ENCODE measurements at places on chromosomes 16 and 17. TPM values are rescaled to one million over a fixed set of nuclear protein-coding genes. Genes with fewer than 3 reads are reported as not detected.

DNA sequence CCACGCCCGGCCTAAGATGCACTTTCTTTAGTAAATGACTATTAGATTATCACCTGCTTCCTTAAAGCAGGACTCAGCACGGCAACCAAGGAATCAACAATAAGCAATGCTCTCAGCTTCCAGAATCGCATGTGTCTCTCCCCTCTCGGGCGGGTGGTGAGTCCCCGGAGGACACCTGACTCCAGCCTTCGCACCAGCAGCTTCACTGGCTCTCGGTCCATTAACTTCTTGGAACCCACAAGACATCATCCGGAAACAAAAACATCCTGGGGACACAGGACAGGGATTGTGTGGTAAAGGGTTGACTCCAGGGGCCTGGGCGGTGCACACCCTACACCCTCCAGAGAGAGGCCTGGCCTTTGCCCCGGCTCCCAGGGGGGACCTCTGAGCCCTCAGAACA, 22.7 kb downstream of the UTS2R start:
- no peak for DNase-seq

The SENP3 gene
- total RNA-seq, result 50.2 TPM

- no peak for DNase-seq
Observed at GRCh38 chr17:16371742-16372141, 9.1 kb upstream of the UBB start.

- no peak for DNase-seq
Observed at GRCh38 chr16:52298769-52299168, 248.2 kb downstream of the TOX3 start.

The AFMID gene
- 13.4 TPM for total RNA-seq

- no peak for DNase-seq
Observed at GRCh38 chr17:627051-627450, 87.6 kb downstream of the VPS53 start.

- peak; percentile 57 for DNase-seq
Observed at GRCh38 chr17:82350182-82351030, 8.6 kb upstream of the TEX19 start.

GRCh38 chr16:52497067-52497816, 49.7 kb downstream of the TOX3 start:
- no peak for DNase-seq

GRCh38 chr16:83010776-83011720, 384.3 kb downstream of the CDH13 start:
- DNase-seq, result no peak

- DNase-seq, result no peak
Observed at GRCh38 chr16:4046221-4046620, 70.0 kb downstream of the ADCY9 start.

The C17orf100 gene
- 2.5 TPM for total RNA-seq

- no peak for DNase-seq
Observed at GRCh38 chr16:12655537-12655936, 148.2 kb downstream of the CPPED1 start.

The TERB1 gene
- total RNA-seq, result not detected

DNA sequence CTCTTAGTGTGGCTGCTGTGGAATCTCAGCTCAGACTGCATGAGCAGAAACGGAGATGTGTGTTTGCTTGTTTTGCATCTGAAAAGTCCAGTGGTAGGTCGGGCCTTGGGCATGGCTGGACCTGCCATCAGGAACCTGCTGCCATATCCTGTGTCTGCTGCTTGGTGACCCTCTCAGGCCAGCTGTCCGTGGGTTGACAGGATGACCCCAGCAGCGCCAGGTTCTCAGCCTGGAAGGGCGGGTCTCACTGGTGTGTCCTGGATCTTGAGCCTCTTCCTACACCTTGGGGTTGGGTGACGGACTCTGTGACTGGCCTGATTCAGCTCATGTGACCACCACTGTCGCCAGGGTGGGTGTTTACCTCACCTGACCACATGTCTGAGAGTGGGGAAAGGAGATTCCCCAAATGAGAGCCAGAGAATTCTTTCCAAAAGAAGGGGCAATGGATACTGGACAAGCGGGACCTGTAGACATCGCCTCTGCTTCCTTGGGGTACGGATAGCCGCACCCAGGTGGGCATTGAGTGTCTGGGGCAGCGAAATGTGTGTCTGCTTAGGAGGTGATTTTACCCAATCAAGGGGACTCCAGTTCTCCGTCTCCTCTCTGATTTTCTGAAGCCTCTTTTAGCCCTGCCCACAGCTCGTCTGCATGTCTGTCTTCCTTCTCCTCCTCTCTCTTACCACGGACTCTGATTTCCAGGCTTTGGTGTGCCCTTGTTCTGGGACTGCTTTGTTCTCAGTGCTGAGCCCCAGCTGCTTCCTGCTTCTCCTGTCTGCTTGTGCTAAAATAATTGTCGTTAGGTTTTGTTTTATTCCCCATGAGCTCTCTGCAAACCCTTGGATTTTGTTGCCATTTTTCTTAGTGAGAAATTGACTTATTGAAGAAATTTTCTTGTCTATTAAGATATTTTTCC, 399.7 kb downstream of the CPPED1 start:
- no peak for DNase-seq

GRCh38 chr17:54439816-54440215, 460.8 kb upstream of the TOM1L1 start:
- DNase-seq, result no peak

- DNase-seq, result no peak
Observed at GRCh38 chr17:81843713-81844326, 9.0 kb upstream of the PPP1R27 start.

The PRSS8 gene
- not detected for total RNA-seq

- DNase-seq, result no peak
Observed at GRCh38 chr16:56328276-56329022, 96.9 kb downstream of the AMFR start.

The TBC1D28 gene
- total RNA-seq, result not detected

- no peak for DNase-seq
Observed at GRCh38 chr16:13913374-13914292, 6.3 kb upstream of the ERCC4 start.

DNA sequence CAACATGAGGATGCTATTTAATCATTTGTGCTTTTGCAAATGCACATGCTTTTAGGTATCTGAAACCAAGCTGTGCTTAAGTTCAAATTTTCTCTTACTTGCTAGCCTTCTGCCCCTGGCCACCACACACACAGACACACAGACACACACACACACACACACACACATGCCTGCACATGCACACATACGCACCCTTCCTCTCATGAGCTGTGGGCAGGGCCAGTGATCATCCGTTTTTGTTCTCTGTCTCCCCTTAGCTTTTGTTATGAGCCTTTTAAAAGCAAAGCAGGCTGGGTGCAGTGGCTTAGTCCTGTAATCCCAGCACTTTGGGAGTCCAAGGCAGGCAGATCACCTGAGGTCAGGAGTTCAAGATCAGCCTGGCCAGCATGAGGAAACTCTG, 34.2 kb downstream of the CD300LF start:
- DNase-seq, result no peak

GRCh38 chr17:60169921-60170817, 20.4 kb downstream of the CA4 start:
- no peak for DNase-seq

DNA sequence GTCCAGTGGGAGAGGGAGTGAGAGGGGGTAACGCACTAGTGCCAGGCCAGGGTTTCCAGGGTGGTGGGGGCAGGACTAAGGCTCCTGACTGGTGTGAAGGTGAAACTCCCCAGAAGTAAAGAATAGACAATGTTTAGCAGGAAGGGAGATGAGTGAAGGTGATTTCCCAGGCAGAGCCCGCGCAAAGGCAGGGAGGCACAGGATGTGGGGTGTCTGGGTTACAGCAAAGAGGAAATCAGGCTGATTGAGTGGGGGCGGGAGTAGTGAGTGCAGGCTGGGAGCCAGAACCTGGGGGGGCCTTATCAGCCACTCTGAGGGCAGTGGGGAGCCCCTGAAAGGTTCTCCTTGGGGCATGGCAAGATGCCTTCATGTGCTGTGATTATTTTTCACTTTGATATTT, 167.5 kb downstream of the UTP18 start:
- peak; percentile 61 for DNase-seq

DNA sequence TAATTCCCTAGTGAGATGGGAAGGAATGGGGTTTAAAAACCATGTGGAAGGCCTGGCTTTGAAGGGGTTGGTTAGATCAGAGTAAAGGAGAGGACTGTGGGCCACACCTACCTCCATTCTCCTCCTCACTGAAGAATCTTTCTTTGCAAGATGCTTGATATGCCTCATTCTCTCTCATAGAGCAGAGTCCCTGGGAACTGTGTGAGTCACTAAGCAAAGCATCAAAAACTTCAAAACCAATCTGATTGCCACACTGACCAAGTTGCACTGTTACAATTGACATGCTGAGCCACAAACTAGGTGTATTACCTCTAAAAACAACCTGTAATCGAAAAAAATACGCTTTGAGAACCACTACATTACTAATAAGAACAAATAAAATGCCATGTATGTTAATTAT, 2.0 kb downstream of the TUBD1 start:
- no peak for DNase-seq

The KRT39 gene
- total RNA-seq, result not detected

GRCh38 chr17:50808888-50809287, 26.5 kb upstream of the WFIKKN2 start:
- no peak for DNase-seq

DNA sequence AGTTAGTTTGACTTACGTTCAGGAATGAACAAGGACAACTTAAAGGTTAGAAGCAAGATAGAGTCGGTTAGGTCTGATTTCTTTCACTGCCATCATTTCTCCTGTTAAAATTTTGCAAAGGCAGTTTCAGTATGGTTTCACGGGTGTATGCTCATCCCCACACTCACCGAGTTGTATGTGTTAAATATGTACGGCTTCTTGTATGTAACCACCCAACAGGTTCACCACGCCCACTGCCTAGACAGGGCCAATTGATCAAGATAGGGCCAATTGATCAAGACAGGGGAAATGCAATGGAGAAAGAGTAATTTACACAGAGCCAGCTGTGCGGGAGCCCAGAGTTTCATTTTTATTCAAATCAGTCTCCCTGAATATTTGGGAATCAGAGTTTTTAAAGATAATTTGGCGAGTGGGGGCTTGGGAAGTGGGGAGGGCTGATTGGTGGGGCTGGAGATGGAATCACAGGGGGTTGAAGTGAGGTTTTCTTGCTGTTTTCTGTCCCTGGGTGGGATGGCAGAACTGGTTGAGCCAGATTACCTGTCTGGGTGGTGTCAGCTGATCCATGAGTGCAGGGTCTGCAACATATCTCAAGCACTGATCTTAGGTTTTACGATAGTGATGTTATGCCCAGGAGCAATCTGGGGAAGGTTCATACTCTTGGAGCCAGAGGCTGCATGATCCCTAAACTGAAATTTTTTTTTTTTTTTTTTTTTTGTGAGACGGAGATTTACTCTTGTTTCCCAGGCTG, 62.4 kb upstream of the PLCG2 start:
- no peak for DNase-seq

DNA sequence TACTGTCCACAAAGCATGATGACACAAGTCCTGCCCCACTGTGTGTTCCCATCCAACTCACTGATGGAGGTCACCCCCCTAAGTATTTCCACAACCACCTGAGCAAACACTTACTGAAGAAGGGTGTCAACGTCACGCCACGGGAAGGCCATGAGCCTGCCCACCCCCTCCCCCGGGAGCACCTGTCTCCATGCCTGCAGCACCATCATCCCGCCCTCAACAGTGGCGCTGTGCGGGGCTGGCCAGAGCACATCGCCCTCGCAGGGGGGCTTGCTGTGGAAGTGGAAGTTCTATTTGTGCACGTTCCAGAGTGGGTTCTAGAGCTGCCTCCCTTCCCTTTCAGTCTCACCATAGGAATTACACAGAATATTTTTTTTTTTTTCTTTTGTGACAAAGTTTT, 4.3 kb upstream of the MBTPS1 start:
- DNase-seq, result no peak

The MT3 gene
- 16.3 TPM for total RNA-seq

- DNase-seq, result no peak
Observed at GRCh38 chr16:85712801-85713200, 24.0 kb upstream of the GINS2 start.

- no peak for DNase-seq
Observed at GRCh38 chr17:21174713-21175112, 39.2 kb downstream of the TMEM11 start.

DNA sequence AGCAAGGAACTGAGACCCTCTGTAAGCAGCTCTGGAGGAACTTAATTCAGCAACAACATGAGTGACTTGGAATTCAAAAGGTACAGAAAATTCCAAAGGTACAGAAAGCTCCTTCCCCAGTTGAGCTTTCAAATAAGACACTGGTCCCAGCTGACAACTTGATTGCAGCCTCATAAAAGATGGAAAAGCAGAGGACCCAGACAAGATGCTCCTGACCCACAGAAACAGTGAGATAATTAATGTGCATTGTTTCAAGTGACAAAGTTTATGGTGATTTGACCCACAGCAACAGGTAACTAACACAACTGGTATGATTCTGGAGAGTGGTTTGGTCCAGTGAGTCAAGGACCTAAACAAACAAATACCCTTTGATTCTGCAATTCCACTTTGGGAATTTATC, 15.2 kb upstream of the TMEM114 start:
- DNase-seq, result no peak

The AANAT gene
- not detected for total RNA-seq

- no peak for DNase-seq
Observed at GRCh38 chr16:59601452-59601851, 867.3 kb upstream of the GOT2 start.

GRCh38 chr17:26792486-26792885, 501.4 kb upstream of the WSB1 start:
- no peak for DNase-seq

The PRSS53 gene
- 10.4 TPM for total RNA-seq

DNA sequence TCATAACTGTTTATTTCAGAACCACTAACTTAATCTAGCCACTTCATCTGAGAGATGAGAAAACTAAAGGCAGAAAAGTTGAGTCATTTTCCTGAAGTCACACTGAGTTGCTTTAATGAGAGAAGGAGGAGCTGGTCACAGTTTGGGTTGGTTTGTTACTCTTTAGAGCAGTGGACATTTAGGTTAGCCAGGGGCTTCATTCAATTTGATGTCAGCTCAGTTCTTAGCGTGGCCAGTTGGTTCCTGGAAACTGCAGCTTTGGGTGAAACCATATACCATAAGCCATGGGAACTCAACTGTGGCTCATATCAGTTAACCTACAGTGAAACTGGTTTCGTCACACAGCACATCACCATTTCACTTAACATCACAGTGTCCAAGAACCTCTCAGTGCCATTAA, 59.2 kb upstream of the ADORA2B start:
- DNase-seq, result no peak

The CCDC144A gene
- 2.9 TPM for total RNA-seq

- no peak for DNase-seq
Observed at GRCh38 chr17:34633351-34633750, 54.0 kb downstream of the TMEM132E start.

The KCNAB3 gene
- 10.6 TPM for total RNA-seq

DNA sequence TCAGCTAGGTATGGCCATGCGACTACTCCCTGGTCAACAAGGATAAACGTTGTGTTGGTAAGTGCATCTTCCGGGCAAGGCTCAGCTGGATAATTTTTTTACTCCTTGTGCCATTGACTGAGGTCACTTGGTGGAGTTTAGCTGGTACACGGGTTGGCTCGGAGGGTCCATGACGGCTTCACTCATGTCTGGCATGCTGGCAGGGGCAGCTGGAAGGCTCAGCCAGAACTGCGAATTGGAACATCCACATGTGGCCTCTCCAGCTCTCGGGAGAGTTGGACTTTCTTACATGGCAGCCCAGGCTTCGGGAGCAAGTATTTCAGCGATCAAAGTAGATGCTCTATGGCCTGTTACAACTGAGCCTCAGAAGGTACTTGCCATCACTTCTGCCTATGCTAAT, 31.5 kb upstream of the CRYBA1 start:
- no peak for DNase-seq

The RUNDC3A gene
- total RNA-seq, result 0.50 TPM

Data from activated naive CD8-positive, alpha-beta T cell treated with anti-CD3 and anti-CD28 coated beads, Interleukin-2, amount 10 ng/mL, durations not matched to agents 7 days and 5 days (primary cell).